ENCODE measurements at places on chromosomes 2 and 18.
A peak's percentile ranks its signal among the peaks of the same experiment; 100 is the strongest.

DNA sequence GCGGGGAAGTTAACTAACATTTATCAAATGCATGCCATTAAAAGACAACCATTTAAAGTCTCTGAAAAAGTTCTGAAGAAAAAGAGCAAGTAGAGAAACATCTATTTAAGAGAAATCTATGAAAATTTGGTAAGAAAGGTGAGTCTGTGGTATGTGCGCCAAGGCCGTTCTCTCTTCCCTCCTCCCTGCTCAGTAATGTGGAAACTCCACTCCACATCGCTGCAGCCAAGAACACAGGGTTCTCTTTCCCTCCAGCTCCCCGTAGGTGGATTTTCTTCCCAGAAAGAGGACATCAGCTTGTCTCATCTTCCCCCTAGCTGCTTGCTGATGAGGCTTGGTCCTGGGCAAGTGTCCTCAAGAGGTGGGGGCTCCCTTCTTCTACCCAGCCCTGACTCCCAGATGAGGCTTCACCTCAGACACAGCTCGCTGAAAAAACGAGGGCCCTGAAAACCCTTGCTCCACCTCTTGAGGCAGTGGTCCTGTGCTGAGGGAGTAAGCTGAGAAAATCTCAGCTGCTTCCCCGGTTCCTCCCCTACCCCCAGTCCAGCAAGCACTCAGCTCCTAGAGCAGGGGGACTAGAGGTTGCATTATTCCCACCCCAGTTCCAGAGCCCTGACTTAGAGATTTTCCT is 45.8 kb upstream of the PTPRM start:
- no peak for DNase-seq

GRCh38 chr2:202114795-202115194 is 41.7 kb downstream of the KIAA2012 start:
- DNase-seq = no peak

- DNase-seq = no peak
Observed at GRCh38 chr2:54629914-54630857, 93.3 kb upstream of the EML6 start.

GRCh38 chr18:35616664-35617423 is 35.3 kb downstream of the GALNT1 start:
- DNase-seq = peak; percentile 30

GRCh38 chr2:101883860-101884259 is 107.9 kb upstream of the IL1R2 start:
- no peak for DNase-seq

DNA sequence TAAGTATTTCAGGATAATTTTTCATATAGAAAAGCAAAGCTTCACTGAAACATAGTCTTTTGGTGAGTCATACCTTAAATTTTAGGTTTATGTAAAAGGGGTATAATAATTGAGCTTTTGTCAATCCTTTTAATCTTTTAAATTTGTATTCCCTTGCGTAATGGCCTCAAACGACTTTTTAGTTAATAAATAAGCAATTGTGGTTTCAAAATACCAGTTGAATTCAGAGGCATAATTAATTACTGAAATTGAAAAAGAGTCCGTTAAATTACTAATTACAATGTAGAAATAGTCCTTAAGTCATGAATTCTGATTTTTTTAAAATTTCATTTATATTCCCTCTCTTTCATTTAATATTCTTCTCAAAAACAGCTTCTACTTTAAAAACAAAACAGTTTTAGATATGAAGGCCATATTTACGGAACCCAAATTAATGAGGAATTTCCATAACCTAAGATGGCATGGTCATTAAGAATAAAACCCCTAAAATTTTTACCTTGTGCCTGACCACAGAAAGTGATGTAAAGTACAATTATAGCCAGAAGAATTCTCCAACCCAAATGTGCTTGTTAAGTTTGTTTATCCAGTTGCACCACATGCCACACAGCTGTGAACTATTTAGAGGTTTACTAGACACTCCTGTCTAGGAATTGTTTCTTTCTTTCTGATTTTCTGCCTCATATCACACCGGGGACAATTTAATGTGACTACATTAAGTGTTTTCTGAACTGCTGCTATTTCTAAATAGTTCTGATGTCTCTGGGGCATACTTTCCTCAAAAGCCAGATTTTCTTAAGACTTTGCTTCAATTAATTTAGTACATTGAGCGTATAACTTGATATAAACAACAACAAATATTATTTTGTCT is 60.7 kb upstream of the ITGA4 start:
- no peak for DNase-seq

DNA sequence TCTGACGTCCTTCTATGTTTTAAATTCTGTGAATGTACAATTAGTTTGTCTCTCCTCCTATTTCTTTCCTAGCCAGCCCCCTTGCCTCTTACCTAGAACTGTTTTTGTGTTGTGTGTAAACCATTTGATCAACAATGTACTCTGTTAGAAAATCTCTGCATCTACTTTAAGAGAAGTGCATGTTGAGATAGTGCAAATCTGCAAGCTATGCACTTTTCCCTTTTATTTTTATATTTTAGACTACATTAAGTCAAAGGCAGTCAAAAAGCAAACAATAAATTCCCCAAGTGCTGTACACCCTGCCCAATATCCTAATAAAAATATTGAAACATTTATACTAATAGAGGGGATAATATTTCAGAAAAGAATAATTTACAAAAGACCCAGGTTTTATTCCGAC is 13.7 kb downstream of the LYPD6 start:
- DNase-seq = no peak
